Prostate gland (tissue), 2 donors: ENCODE measurements at places on chromosomes 2 and 18.

- peak; percentile 90 for DNase-seq
Observed at GRCh38 chr2:14635391-14635871, 2.9 kb downstream of the LRATD1 start.

- DNase-seq: no peak
Observed at GRCh38 chr2:241099246-241099645, 2.8 kb downstream of the MTERF4 start.

- DNase-seq: no peak
Observed at GRCh38 chr2:66862885-66863650, 428.1 kb downstream of the MEIS1 start.

- DNase-seq: no peak
Observed at GRCh38 chr2:178927173-178927572, 120.0 kb upstream of the TTN start.

DNA sequence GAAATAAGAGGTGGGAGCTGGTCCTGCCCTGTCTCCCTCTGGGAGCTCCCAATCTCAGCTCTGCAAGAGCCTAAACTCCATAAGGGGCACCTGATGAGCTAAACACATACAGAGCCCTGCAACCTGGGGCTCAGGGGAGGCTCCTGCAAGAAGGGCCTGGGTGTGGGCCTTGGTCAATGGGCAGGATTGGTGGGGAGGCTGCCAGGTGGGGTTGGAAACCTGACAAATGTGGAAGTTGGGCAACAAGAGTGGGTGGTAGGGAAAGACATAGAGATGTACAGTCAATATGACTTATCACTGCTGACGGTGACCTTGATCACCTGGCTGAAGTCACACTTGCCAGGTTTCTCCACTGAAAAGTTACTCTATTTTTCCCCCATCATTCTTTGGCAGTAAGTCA lies 209.9 kb downstream of the TTC32 start:
- no peak for DNase-seq
